Activated CD8-positive, alpha-beta memory T cell treated with anti-CD3 and anti-CD28 coated beads, Interleukin-2, amount 10 ng/mL, durations not matched to agents 7 days and 5 days (primary cell): ENCODE measurements at places on chromosomes 7 and 10. TPM values are rescaled to one million over a fixed set of nuclear protein-coding genes. Genes with fewer than 3 reads are reported as not detected.

The H2AZ2 gene
- 331 TPM for total RNA-seq

GRCh38 chr7:132472463-132473120, 103.7 kb downstream of the PLXNA4 start:
- no peak overlapping the region for H3K4me3 ChIP-seq
- DNase-seq = no peak
- H3K27ac ChIP-seq = no peak overlapping the region
- H3K27me3 ChIP-seq = peaks cover 59% of the 10 kb centered on the region

DNA sequence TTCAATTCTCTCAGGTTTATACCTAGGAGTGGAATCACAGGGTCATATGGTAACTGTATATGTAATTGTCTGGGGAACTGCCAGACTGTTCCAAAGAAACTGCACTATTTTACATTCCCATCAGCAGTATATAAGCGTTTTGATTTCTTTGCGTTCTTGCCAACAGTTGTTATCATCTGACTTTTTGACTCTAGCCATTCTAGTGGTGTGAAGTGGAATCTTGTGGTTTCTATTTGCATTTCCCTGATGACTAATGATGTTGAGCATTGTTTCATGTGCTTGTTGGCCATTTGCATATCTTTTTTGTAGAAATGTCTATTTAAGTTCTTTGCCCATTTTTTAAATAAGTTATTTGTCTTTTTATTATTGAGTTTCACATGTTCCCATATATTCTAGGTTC, 44.3 kb upstream of the ZC3HAV1 start:
- no peak overlapping the region for H3K27ac ChIP-seq
- no peak for DNase-seq
- peaks cover 9% of the 10 kb centered on the region for H3K4me1 ChIP-seq
- no peak overlapping the region for H3K4me3 ChIP-seq

The LEP gene
- not detected for total RNA-seq

DNA sequence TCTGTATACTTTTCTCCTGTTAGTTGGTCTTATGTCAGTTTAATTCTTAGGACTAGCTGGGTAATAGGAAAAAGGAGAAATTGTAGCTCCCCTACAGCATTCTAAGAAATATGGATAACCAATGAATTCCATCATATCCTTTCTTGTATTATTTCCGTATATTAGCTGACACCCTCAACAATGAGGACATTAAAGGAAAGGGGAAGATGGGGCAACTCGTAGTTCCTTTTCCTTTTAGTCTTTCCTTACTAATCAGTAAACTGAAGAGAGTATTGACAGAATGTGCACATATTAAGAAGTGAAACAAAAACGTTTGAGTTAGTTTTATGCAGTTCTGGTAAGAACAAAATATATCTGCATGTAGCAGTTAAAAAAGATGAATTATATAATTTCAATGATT, 35.1 kb upstream of the C10orf67 start:
- H3K36me3 ChIP-seq = no peaks in the 10 kb centered on the region
- H3K4me3 ChIP-seq = no peak overlapping the region
- DNase-seq = no peak
- H3K27me3 ChIP-seq = peaks cover 2% of the 10 kb centered on the region
- H3K4me1 ChIP-seq = no peaks in the 10 kb centered on the region

The ZNF37A gene
- 18.9 TPM for total RNA-seq

- DNase-seq = no peak
- no peaks in the 10 kb centered on the region for H3K4me1 ChIP-seq
These were observed 78.7 kb upstream of the AGR3 start for GRCh38 chr7:16960337-16960965.

The PSAP gene
- total RNA-seq = 118 TPM

GRCh38 chr7:150516956-150517745, 2.5 kb downstream of the GIMAP7 start:
- no peaks in the 10 kb centered on the region for H3K27me3 ChIP-seq
- H3K4me3 ChIP-seq = peak overlapping the region; percentile 100
- H3K36me3 ChIP-seq = peaks cover 57% of the 10 kb centered on the region
- H3K4me1 ChIP-seq = peaks cover 44% of the 10 kb centered on the region
- no peak for DNase-seq
- H3K27ac ChIP-seq = peak overlapping the region; percentile 99

DNA sequence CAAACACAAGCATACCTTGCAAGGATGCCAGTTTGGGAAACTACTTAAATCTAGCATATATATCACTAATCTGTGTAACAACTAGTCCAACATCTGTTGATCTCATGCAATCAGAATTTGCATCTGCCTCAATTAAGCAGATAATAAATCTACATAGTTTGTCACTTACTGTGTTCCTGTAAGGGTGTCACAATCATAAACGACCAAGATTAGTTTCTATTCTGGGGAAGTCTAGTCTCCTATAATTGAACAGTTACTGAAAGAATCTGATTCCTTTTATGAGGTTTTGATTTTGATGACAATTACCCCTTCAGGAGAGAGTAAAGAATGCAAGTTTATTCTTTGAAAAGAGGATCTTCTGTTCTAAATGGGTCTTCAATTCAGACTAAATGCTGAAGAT, 85.5 kb upstream of the LRRN3 start:
- DNase-seq = no peak
- H3K4me3 ChIP-seq = no peak overlapping the region
- H3K27me3 ChIP-seq = no peaks in the 10 kb centered on the region
- H3K36me3 ChIP-seq = peaks cover 10% of the 10 kb centered on the region
